ENCODE measurements at places on chromosomes 2 and 18.

DNA sequence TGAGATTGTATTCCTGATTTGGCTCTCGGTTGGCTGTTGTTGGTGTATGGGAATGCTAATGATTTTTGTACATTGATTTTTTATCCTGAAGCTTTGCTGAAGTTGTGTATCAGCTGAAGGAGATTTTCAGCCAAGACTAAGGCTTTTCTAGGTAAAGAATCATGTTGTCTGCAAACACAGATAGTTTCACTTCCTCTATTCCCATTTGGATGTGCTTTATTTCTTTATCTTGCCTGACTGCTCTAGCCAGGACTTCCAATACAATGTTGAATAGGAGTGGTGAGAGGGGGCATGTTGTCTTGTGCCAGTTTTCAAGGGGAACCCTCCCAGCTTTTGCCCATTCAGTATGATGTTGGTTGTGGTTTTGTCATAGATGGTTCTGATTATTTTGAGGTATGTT is 90.4 kb downstream of the CYP26B1 start:
- DNase-seq = no peak

DNA sequence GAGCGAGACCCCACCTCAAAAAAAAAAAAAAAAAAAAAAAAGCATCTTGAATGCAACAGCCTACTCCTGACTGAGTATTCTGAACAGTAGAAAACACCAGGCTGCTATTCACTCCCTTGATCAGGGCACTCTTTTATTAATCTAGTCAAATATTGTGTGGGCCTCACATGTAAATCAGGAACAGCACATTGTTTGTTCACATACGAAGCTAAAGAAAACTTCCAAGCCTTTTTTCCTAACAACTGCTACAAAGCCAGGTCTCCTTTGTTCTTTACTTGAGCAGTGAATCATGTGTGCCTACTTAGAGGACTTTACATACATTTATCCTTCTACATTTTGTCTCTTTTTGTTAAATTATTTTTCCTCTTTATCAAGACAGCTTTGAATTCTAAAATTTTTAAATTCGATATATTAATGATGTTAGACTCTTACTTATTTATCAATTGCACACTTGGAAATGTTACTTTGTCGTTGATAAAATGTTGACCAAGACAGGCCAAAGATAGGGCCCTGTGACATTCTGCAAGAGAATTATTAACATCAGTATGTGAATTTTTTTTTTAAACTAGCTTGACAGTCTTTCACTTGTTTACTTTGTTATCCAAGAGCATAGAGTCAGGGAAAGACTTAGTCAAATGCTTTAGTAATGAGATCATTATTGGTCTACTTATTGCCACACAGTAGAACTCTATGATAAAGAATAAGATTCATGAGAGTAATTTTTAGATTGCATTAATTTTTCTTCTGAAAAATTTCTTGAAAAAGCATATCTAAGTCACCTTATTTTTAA is 13.2 kb downstream of the SPATS2L start:
- no peak for DNase-seq

DNA sequence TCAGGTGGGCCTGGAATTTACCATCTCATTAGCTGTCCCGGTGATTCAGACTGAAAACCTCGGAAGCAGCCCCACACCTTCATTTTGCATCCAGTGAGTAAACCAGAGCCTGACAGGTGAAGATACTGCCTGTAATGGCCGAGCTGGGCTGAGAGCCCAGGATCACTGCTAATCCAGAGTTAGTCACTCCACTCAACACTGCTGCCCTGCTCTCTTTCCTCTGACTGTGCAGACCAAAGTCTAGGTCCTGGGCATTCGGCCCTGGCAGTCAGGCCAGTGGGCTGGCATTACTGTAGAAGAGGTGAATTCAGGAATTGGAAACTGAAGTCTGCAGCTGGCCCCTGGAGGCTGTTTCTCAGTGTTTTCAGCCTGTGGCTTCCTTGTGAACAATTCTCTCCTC is 44.3 kb downstream of the TMEM17 start:
- no peak for DNase-seq

DNA sequence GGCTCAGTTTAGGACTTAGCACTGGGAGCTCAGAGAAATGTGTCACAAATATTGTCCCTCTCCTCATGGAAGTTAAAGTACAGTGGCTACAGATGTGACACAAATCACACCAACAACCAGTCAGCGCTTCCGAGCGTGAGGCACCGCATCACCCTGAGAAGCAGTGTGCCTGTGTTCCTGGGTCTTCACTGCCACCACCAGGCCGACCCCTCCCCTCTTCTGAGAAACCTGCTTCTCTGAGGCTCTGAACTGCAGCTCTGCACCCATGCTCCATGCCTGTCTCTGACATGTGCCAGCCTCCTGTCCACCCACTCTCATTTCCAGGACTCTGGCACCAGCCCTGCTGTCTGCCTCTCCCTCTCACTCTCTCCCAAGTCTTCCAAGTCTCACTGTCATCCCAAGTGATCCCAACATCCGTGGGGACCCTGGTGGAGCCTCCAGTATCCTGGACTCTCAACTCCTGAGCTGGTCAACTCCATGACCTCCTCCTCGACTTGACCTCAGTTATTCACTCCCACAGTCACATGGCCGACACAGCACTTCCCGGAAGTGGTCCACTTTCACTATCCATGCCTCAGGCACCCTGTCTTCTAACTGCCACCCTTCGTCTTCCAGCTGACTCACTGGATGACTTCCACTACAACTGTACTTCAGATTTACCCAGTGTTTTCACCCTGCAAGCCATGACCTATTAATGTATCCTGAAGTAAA is 73.5 kb downstream of the FBXO15 start:
- no peak for DNase-seq

All from NCI-H2029 treated with DMSO at 0.1 percent for 48 hours (cell line).